ENCODE measurements at places on chromosomes 11 and 22. TPM values are rescaled to one million over a fixed set of nuclear protein-coding genes. Genes with fewer than 3 reads are reported as not detected.

DNA sequence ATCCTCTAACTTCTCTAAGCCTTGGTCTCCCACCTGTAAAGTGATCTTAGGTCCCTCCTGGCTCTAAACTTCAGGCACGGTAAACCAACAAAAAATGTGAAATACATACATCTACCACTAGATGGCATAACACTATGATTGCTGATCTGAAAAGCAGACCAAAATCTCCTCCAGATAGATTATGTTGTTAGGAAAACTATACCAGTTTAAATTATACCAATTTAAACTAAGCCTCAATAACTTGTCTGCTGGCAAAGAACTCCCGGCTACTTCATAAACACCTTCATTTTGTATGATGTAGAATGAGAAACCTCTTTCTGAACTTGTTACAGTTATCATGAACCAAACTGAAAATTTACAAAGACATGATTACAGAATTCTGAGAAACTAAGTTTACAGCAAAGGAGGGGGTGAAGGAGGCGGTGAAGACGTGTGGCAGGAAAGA, 85.9 kb downstream of the SBF2 start:
- no peak overlapping the region for H3K27ac ChIP-seq
- H3K36me3 ChIP-seq: no peaks in the 10 kb centered on the region
- no peak for DNase-seq
- no peaks in the 10 kb centered on the region for H3K27me3 ChIP-seq
- H3K4me3 ChIP-seq: no peak overlapping the region

Gene MMP8
- total RNA-seq: not detected

Gene PAAF1
- total RNA-seq: 10.9 TPM

Gene VSIG2
- 5.5 TPM for total RNA-seq
